ENCODE measurements at places on chromosomes 12 and 14.
A peak's percentile ranks its signal among the peaks of the same experiment; 100 is the strongest.

DNA sequence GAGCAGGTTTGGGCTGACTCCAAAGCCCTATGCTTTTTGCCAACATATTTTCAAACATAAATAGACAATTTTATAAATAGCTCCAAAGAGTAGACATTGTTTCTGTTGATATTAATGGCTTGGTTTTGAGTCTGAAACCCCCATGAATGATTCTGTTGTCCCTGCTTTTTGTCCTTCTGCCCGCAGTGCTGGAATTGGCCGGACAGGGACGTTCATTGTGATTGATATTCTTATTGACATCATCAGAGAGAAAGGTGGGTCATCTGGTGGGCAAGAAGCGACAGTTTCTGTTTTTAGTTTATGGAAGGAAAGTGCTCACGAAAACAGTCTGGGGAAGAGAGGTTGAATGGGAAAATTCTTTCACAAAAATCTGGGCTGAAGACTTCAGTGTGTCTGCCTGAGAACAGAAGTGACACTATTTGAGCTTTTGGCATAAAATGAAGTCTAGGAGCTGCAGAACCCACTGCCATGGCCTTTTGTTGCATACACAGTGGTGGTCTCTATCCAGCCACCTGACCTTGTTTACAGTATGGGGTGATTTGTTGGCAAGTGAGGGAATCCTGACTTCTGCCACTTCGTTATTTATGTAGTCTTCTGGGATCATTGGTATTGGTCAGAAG is 69.6 kb downstream of the PTPN11 start:
- no peak for DNase-seq

DNA sequence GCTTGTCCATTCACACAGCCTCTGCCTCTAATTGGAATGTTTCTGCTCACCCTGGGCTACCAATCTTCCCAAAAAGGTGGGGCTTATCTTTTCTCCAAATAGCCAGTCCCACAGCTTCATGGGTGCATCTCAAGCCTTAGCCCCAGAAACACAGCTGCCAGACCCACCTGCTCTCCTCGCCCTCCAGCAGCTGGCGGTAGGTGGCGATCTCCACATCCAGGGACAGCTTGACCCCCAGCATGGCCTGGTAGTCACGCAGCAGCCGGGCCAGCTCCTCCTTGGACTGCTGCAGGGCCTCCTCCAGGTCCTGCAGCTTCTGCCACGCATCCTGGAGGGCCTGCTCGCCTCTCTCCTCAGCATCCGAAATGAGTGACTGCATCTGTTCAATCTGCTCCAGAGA is 11.1 kb downstream of the KRT77 start:
- DNase-seq = no peak

GRCh38 chr12:108641446-108642268 is 8.0 kb upstream of the SELPLG start:
- no peak for DNase-seq

- DNase-seq = no peak
These were observed 63.0 kb upstream of the TCL1A start for GRCh38 chr14:95776798-95777534.

GRCh38 chr12:102812344-102812743 is 104.7 kb downstream of the PAH start:
- DNase-seq = no peak

- DNase-seq = no peak
These were observed 222.8 kb upstream of the NUDT4 start for GRCh38 chr12:93154753-93155480.

DNA sequence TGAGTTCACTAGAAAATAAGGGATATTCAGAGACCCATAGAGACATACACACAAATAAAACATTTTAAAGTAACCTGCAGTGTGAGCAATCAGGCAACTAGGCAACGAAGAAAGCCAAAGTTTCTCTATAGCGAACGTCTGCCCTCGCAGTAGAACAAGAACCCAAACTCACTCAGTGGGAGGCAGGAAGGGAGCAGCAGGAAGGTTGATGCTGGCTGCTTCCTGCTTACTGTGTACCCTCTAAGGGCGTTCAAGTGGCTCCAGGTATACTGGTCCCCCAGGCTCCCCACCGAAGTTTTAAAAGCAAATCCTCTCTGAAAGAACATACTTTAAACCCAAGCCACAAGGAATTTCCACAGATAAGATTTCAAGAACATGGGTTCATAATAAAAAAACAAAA is 249.3 kb downstream of the FOXN3 start:
- no peak for DNase-seq

- DNase-seq = no peak
These were observed 46.4 kb downstream of the EMP1 start for GRCh38 chr12:13242936-13243335.

- DNase-seq = no peak
These were observed 16.1 kb downstream of the MMAB start for GRCh38 chr12:109557200-109557599.

DNA sequence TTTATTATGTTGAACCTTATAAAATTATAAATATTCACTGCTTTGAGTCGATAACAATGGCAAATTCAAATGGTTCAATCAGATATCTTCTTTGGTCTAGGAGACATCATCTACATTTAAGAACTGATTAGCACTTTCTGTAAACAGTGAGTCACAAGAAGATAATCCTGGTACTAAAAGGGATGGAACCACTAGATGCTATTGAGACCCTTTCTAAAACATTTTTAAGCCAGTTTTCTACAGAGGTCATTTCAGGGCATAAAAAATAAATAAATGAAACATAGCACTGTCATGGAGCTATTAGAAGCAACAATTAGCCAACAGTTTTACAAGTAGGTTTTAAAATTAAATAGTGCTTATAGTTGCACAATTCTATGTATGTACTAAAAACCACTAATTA is 212.2 kb downstream of the DUSP6 start:
- no peak for DNase-seq

DNA sequence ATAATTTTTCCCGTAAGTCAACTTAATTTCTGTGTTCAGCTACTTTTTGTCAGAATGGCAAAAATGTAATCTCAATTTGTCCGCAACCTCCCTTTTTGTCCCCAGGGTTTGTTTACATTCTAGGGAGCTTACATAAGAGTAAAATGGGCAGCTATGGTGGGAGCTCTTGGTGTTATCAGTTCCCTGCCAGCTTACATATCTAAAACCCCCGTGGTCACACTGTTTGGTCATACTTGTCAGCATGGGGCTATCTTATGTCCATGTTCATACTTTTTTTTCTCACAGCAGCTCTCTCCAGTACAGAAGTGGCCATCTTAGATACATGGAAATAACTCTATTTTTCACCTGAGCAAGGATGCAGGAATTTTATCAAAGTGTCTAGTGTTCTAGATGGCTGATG is 16.7 kb downstream of the SLCO1C1 start:
- no peak for DNase-seq

GRCh38 chr14:58631732-58632131 is 6.0 kb upstream of the DACT1 start:
- no peak for DNase-seq

DNA sequence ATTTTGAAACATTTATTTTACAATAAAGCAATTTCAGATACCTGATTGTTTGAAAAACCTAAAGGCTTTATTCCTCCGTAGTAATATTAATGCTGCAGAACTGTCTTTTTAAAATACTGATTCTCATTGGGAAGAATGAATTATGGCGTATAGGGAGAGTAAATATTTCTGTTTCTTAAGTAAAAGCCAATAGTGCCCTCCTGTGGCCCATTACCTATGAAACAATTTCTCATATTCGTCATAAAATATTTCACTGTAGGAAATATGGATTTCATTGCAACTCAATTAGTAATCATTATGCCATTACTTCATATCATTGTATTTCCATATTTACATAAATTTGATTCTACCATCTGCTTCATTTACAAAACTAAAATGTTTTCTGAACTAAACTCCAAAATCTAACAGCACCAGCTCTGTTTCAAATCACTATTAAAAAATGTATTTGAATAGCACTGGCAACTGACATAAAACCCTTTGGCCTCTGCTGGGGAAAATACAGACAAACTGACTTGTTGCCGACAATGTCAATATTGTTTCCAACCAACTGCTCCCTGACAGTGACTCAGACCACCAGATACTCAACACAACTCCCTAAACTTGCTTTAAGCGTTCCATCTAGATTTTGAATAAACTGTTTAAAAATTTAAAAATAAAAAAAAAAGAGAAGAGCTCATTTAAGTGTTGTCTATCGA is 290.3 kb downstream of the NAV3 start:
- DNase-seq = no peak

- no peak for DNase-seq
These were observed 1.4 kb downstream of the KCNMB4 start for GRCh38 chr12:70367258-70368141.

DNA sequence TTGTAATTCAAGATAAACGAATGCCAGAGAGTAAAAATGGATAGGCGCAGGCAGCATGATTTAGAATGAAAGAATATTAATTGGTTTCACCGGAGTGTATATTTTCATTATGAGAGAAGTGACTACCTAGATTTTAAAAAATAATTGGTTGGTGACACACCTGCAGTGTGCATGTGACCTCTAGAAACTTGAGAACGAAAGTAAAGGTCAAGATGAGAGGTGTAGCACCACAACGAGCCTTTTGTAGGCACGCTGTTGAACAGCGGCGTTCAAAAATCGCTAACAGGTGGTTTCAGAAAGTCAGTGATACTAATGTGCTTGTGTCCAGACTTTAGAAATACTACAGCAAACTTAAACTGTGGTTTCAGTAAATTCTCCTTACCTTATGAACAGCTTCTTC is 123.8 kb downstream of the NPAS3 start:
- no peak for DNase-seq

DNA sequence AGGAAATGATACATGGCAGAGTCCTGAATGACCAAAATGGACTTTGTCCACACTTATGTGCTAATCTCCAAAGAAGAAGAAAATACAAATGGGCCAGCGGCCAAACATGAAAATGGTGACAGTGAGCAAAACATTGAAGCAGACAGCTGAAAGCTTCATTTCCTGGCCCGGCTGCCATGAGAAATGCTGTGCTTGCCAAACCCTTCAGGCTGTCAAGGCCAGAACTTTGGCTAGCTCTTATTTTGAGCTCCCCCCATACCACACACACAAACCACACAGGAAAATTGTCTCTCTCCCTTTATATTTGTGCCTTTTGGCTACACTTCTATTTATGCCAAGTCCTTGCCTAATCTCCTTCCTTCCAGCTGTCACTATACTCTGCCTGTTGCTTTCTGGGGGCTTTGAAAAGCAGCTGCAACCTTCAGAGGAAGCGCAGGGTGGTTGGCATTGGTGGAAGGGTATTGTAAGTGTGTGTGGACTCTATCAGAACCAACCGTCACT is 323.8 kb downstream of the RAD51B start:
- no peak for DNase-seq

GRCh38 chr12:19893514-19893913 is 454.2 kb downstream of the AEBP2 start:
- DNase-seq = no peak

DNA sequence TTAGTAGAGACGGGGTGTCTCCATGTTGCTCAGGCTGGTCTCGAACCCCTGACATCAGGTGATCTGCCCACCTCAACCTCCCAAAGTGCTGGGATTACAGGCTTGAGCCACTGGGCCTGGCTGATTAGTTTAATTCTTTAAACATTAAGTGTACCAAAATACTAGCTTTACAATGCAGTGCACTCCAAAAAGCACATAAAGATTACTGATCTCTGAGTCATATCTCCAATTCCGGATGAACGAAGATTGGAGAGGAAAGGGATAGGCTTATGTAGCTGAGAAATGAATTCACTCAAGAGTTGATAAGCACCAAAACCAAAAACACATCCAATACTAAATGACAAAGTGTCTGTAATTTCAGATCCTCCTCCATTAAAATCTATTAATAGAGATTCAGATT is 15.1 kb downstream of the NAV3 start:
- no peak for DNase-seq

DNA sequence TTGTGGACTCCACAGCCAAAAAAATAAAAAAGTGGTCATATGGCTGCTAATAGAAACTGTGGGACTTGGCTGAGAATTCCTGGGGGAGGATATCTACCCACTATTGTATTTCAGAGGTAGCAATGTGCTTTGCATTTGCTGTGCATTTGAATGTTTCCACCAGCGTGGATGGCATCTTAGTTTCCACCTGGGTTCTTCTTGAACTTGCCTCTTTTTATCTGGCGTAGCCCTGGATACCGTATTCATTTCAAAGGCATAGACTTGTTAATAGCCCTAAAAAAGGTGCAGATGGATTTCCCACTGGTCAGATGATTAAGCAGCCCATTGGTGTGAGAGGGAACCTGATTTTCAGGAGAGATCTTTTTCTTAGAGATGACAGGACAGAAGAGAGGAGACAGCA is 1.9 kb upstream of the MYF5 start:
- no peak for DNase-seq

- no peak for DNase-seq
These were observed 24.8 kb upstream of the TMEM106C start for GRCh38 chr12:47938594-47938993.

DNA sequence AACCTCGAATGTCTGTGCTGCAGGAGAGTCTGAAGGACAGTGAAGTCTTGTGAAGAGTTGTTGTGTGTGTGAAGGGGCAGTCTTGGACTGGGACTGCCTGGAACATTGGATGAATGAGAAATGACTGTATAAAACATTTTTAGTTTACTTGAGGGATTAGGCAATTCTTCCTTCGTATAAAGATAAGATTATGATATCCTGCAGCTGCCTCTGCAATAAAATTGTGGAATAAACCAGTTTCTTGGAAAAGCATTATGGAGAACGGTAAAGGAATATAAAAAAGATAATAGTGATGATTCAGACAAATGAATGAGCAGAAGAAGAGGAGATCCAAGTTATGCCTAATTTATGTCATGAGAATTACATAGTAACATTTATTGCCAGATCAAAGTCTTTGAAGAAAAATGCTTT is 30.9 kb upstream of the LUM start:
- DNase-seq = no peak

- peak; percentile 57 for DNase-seq
These were observed 38.9 kb downstream of the DAD1 start for GRCh38 chr14:22549981-22550673.

DNA sequence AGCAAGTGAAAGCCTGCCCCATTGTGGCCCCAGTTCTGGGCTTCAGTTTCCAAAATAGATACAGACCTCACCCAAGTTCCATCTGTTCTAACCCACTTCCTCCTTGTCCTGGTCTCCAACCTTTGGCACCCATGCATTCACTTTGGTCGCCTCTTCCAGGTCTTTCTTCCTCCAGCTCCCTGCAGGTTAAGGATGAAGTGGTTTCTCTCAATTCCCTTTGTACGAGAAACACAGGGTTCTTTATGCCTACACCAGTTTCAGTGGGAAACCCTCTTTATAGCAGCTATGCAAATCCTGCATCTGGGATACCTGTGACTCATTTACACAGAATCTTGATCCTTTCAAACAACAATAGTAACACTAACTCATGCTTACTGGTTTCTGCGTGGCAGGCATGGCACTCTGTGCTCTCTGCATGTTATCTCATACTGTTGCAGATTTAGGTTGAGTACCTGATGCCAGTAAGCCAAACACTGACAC is 110.6 kb upstream of the AMIGO2 start:
- DNase-seq = no peak

DNA sequence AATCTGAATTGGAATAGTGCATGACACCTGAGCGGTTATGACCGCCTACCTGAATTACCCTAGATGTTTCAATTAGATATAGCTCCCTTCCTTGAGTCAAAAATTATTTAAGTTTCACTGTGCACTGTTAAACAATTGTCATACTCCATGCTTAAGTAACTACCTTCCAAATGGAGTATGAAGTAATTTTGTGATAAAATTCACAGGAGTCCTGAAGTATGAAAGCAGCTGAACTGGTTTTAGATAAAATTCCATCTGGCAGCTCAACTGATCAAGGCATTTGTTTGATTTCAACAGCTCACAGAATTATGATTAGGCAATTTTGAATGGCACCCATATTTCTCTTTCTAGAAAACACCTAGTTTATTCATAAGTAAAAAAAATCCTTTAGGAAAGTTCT is 19.5 kb downstream of the PRICKLE1 start:
- DNase-seq = no peak

GRCh38 chr14:22489957-22490950 is 98.8 kb downstream of the DAD1 start:
- DNase-seq = no peak

All from stimulated activated CD4-positive, alpha-beta T cell treated with anti-CD3 and anti-CD28 coated beads, Interleukin-15, amount 100 ng/mL, for 1 hour (primary cell).